ENCODE measurements at places on chromosomes 12 and 14.

GRCh38 chr14:21050597-21050996 lies 7.0 kb upstream of the RNASE8 start:
- H3K27me3 ChIP-seq, result no peaks in the 10 kb centered on the region
- ATAC-seq, result no peak
- H3K4me1 ChIP-seq, result no peaks in the 10 kb centered on the region
- no peak overlapping the region for H3K27ac ChIP-seq
- no peaks in the 10 kb centered on the region for H3K36me3 ChIP-seq

DNA sequence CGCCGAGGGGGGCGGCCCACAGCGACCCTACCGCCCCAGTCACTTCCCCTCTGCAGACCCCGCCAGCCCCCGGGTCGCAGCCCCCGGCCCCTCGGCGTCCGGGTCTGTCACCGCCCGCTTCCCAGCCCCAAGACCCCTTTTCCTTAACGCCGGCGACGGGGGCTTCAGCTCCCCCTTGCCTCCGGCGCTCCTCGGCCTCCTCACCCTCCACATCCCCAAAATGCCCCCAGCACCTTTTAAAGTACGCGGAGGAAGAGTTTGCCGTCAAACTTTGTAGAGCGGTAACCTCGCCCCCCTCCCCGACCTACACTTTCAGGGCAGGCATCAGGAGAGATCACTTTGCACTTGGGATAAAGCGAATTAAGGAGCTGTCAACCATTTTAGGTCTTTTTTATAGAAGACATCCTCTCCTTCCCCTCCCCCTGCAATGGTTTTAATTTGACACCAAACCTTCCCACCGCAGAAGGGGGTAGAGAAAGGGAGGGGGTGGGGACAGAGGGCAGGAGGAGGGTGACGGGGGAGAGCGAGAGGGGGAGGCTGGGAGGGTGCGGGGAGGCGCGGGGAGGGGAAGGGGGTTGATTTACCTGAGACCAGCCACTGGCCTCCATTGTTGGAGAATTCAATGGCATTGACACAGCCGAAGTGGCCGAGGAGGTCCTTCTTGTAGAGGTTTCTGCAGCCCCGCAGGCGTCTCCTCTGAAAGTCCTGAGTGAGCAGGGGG lies 578 bp downstream of the DCAF5 start:
- H3K4me1 ChIP-seq, result peaks cover 3% of the 10 kb centered on the region
- no peaks in the 10 kb centered on the region for H3K36me3 ChIP-seq
- peak overlapping the region; percentile 97 for H3K27ac ChIP-seq
- H3K4me3 ChIP-seq, result peak overlapping the region; percentile 83
- no peaks in the 10 kb centered on the region for H3K27me3 ChIP-seq

DNA sequence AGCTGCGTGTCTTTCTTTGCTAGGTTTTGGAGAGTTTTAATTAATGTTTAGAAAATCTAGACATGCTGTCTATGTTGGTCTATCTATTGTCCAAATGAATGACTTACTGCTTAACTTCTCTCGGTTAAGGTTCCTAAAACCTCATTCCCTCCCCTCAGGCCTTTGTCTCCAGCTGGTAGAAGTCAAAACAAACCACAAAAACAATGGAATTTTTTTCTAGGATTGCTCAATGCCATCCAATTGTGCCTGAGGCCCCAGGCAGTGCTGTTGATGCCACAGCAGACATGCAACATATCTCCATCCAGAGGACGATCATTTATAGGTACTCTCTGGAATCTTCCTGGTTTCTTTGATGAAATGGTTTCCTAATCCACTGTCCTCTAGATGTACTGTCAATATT lies 448.2 kb upstream of the TBX3 start:
- ATAC-seq, result no peak
- H3K36me3 ChIP-seq, result no peaks in the 10 kb centered on the region

DNA sequence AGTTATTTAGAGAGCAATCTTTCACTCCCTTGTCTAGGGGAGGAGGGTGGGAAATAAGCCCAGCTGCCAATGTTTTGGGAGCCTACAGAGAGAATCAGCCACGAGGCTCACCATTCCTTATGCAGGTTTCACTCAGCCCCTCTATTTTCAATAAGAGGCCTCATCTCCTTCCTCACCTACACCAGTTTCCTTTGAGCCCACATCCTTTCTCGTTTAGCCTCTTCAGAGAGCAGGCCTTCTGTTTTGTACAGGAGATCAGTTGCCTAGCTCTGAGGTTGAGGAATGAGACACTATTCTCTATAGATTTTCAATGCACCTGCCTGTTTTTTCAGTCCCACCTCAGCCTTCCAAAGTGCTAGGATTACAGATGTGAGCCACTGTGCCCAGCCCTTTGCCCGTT lies 17.9 kb downstream of the SNAPC1 start:
- no peak for ATAC-seq
- H3K27me3 ChIP-seq, result no peaks in the 10 kb centered on the region
- H3K36me3 ChIP-seq, result no peaks in the 10 kb centered on the region
- H3K4me3 ChIP-seq, result no peak overlapping the region
- H3K4me1 ChIP-seq, result no peaks in the 10 kb centered on the region

DNA sequence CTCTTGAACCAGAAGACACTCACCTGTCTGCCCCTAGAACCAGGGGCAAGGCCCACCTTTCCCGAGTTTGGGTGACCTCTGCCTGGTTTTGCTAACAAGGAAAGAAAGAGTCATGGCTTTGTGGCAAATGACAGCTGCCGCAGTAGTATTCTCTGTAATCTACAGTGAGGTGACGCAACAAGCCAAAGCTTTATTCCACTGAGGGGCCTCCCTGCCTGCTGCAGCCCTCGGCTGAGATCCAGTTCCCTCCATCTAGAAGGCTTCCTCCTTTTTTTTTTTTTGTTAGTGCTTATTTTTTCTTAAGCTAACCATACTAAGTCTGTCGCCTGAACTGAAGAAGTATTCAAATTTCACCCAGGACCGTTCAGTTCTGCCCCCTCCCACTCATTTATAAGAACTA lies 142.3 kb upstream of the TMCC3 start:
- no peak for ATAC-seq
- H3K4me1 ChIP-seq, result peaks cover 6% of the 10 kb centered on the region
- H3K36me3 ChIP-seq, result no peaks in the 10 kb centered on the region
- no peaks in the 10 kb centered on the region for H3K27me3 ChIP-seq
- no peak overlapping the region for H3K27ac ChIP-seq

- no peaks in the 10 kb centered on the region for H3K27me3 ChIP-seq
- no peaks in the 10 kb centered on the region for H3K36me3 ChIP-seq
- H3K4me3 ChIP-seq, result no peak overlapping the region
These were observed 80.9 kb upstream of the TRAF3 start for GRCh38 chr14:102696332-102696731.

DNA sequence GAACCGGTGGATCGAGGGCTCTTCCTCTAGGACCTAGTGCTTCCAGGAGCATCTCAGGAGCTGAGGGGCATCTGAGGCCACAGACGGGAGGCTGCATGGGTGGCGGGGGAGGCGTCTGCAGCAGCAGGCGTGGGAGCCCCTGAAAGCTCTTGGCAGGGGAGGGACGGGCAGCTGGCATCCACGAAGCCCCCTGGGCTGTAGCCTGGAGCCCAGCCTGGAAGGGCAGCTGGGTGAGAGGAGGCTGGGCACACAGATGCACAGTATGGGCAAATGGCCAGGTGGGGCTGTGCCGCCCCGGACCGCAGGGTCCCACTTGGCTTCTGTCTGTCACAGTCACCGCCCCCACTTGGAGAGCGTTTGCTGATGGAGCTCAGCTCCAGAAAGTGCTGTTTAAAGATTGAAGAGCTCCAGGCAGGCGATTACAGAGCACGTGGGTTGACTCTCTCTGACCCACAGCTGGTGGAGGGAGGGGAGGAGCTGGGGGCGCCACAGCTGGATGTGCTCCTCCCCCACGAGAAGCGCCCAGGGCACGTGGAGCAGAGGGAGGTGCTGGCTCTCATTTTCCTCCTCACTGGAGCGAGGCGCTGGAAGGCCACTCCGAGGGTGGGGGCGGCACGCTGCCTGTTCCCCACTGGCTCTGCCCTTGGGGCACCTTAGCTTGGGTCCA lies 155.0 kb upstream of the C14orf180 start:
- ATAC-seq, result no peak
- no peak overlapping the region for H3K4me3 ChIP-seq
- H3K27me3 ChIP-seq, result peaks cover 58% of the 10 kb centered on the region
- no peak overlapping the region for H3K27ac ChIP-seq
- no peaks in the 10 kb centered on the region for H3K36me3 ChIP-seq

DNA sequence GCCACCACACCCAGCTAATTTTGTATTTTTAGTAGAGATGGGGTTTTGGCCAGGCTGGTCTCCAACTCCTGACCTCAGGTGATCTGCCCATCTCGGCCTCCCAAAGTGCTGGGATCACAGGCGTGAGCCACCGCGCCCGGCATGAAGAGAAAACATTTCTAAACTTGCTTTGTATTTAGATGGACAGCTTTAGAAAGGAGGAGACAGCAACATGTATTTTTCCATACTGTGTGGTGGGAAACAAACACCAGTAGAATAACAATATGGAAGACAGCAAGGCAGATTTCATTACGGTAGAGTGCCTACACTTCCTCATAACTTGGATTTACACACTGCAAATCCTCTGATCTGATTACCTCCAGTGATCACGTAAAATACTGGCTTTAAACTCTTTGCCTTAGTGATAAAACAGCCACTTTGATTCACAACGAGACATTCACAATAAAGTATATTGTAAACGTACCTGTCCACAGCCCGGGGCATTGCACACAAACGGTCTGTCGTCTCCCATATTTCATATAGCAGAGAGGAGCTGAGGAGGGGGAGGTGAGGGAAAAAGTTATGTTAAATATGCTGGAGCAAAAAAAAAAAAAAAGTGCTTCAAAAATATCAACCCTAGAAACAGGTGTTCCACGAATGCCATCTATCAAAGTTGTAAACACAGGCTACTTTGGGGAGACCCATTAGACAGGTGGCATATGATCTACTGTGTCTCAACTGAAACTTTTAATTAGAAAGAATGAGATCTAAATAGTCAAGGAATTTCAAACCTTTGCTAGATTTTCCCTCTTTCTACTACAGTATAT lies 25.5 kb downstream of the ATF7 start:
- H3K36me3 ChIP-seq, result peaks cover 3% of the 10 kb centered on the region
- peaks cover 44% of the 10 kb centered on the region for H3K4me1 ChIP-seq
- H3K27ac ChIP-seq, result peak overlapping the region; percentile 61
- H3K27me3 ChIP-seq, result no peaks in the 10 kb centered on the region

GRCh38 chr12:5524769-5525436 lies 93.0 kb downstream of the NTF3 start:
- no peak overlapping the region for H3K4me3 ChIP-seq
- no peaks in the 10 kb centered on the region for H3K4me1 ChIP-seq
- peaks cover 3% of the 10 kb centered on the region for H3K27me3 ChIP-seq

DNA sequence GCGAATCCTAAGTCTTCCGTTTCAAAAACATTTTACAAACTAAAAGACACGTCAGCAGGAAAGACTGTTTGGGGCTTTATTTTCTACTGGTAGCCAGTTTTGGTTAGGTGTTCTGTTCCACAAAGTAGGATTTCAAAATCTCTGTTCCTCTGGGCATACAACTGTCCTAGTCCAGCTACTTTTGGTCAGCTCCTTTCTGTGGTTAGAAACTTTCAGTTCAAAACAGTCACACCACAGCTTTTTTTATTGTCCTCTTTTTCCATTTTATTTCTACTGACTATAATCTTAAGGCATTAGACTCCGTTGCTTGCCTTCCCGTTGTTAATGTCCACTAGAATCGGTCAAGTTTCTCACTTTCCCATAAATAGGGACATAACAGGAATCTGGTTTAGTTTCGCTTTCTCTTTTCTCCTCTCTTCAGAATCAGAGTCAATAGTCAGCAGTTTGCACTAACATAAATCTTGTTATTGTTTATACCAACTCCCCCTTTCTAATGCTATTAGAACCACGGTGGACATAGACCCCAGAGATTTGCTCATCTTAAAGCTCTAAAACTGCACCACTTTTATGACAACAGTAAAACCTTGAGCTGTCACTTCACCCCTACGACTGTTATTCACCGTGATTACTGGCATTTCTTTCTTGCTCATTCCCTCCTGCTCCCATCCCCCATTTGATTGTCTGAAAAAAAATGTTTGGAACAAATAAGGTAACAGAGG lies 41.5 kb upstream of the NPAS3 start:
- H3K4me1 ChIP-seq, result peaks cover 7% of the 10 kb centered on the region
- no peaks in the 10 kb centered on the region for H3K36me3 ChIP-seq
- H3K4me3 ChIP-seq, result peak overlapping the region; percentile 86

- H3K4me3 ChIP-seq, result no peak overlapping the region
- no peaks in the 10 kb centered on the region for H3K27me3 ChIP-seq
- ATAC-seq, result no peak
- H3K4me1 ChIP-seq, result peaks cover 3% of the 10 kb centered on the region
- H3K27ac ChIP-seq, result no peak overlapping the region
- no peaks in the 10 kb centered on the region for H3K36me3 ChIP-seq
These were observed 97.5 kb downstream of the PPP2R5C start for GRCh38 chr14:101858791-101859537.

- no peak for ATAC-seq
- H3K36me3 ChIP-seq, result no peaks in the 10 kb centered on the region
- peak overlapping the region; percentile 89 for H3K27ac ChIP-seq
- no peaks in the 10 kb centered on the region for H3K27me3 ChIP-seq
- no peaks in the 10 kb centered on the region for H3K4me1 ChIP-seq
- peak overlapping the region; percentile 0 for H3K4me3 ChIP-seq
These were observed 3.5 kb downstream of the LMO3 start for GRCh38 chr12:16602412-16602811.

DNA sequence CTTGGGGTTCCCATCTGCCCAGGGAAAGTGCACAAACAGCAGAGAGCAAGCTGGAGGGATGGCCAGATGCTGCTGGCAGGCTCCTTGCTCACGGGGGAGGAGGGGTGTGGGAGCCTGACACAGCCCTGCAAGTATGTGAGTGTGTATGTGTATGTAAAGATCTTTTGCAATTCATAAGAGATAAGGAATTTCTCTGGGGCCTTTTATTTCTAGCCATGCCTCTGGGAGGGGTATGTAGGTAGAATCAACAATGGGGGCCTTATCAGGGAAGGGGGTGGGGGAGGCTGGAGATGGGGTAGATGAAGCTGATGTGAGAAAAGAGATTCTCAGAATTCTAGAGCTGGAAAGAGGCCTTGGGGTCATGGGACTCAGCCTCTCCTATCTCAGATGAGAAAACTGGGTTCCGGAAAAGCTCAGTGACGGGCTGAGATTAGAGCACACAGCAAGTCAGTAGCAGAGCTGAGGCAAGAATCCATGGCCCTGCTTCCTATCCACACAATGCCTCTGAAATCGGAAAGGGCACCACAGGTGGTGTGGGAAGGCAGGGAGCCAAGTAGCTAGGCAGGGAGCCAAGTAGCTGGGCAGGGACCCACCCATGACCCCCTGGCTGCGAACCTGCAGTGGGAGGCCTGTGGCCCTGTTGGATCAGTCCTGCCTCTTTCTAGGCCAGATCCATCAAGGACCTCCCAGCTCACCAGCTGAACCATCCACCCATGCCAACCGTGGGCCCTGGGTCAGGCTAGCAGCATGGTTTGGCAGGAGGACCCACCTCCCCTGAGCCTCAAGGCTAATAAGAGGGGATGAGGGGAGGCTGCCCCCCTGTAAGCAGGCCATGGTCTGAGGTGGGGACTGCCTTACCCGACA lies 54.7 kb downstream of the PLEKHG3 start:
- no peak for ATAC-seq
- no peaks in the 10 kb centered on the region for H3K36me3 ChIP-seq
- H3K27me3 ChIP-seq, result peaks cover 5% of the 10 kb centered on the region
- H3K4me3 ChIP-seq, result no peak overlapping the region

DNA sequence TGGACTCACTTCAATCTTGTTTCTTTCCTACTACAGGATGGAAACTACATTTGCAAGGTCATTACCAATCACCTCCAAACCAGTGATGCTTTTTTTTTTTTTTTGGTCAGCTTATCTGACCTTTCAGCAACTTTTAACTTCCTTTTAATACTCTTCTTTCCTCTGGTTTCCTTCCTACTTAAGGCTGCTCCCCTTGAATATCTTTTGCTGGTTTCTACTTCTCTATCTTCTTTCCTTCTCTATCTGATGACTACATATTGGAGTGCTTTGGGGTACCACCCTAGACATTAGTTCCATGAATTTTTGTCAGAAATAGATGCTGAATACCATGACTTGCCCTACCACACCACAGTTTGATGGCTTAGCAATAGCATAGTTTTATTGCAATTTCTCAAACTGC lies 197.7 kb upstream of the DDHD1 start:
- no peaks in the 10 kb centered on the region for H3K36me3 ChIP-seq
- no peak overlapping the region for H3K4me3 ChIP-seq
- H3K4me1 ChIP-seq, result no peaks in the 10 kb centered on the region
- ATAC-seq, result no peak

Measured in gastroesophageal sphincter (tissue), 4 donors.